ENCODE measurements at places on chromosomes 7 and 10.

DNA sequence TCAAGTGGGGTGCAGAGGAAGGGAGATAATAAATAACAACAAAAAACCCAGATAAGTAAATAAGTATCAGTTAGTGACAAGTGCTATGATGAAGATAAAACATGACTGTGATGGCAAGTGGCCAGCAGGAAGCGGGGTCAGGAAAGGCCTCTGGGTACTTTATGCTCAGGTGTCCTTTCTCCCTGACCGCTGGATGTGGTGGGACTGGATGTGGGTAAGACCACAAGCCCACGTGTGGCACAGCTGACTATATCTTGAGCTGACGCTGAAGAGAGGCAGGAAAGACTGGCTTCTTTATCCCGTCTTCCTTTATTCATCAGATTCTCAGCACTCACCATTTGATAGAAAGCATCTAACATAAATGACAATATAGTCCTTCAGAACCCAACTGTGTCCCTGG lies 87.8 kb downstream of the CREB5 start:
- DNase-seq, result no peak

DNA sequence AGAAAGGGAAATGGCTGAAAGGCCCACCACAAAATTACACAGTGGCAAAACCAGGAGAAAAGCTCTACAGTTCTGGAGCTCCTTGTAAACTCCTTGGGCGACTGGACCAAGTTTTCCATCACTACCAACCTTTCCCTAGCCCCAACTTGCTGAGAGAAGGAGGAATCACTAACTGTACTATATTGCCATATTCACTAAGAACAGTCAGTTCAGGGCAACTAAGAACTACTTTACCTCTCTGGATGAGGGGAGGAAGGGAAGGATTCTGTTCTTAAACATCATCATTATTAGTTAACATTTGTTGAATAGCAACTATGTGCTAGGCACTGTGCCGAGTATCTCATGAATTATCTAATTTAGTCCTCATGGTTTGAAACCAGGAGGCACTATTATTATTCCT lies 98.1 kb upstream of the SVIL start:
- DNase-seq, result no peak

GRCh38 chr10:67763499-67764011 lies 67.6 kb upstream of the CTNNA3 start:
- peak; percentile 92 for DNase-seq

- no peak for DNase-seq
Observed at GRCh38 chr7:87882151-87882937, 6.1 kb downstream of the DBF4 start.

DNA sequence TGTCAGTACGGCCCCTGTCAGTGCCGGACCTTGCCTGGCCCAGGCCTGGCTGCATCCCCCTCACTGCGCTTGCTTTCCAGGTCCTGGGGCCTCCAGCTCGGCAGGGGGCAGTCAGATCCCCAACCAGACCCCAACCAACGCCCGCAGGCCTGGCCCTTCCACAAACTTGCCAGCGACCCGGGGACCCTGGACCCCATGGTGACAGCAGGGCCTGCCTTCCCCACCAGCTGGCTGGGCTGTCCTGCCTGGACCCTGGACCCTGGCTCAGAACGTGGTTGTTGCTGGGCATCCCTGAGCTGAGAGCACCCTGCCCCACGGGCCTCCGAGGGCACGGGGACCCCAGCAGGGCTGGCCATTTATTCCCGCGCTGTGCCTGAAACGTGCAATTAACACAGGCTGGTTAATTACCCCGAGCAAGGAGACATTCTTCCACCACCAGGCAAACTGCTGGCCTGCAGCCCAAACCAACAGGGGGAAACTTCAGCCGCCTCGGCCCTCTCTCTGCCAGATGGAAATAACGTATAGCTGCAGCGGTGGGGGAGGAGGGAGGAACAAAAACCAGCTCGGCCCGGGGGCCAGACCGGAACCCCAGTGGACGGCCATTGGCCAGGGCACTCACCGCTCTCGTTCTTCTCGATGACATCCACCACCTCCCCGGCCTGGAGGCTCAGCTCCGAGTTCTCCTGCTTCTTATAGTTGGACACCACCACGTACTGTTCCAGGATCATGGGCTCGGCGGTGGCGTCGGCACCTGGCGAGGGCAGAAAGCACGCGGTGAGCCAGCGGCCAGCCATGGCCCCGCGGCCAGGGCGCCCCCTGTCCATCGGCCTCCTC lies 167.1 kb downstream of the NEURL1 start:
- peak; percentile 61 for DNase-seq

- DNase-seq, result no peak
Observed at GRCh38 chr10:132151951-132152505, 34.7 kb upstream of the DPYSL4 start.

DNA sequence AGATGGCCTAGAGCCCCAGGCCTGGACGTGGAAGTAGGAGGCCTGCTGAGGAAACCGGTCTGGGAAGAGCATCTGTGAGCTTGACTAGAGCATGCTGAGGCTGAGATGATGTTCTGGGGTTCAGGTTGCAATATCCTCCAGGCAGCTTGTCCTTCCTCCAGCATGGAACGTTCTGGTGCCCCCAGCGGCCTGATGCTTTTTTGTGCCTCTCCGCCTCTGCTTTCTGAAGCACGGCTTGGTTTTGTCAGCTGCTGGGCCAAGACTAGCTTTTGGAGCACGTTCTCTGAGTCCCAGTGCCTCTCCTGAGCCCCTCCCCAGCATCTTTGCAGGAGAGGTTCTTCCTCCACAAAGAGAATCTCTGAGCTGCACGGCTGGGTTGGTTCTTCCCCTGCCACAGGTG lies 682.0 kb upstream of the FOXK1 start:
- no peak for DNase-seq

GRCh38 chr7:2198206-2198605 lies 34.5 kb downstream of the MAD1L1 start:
- DNase-seq, result no peak

DNA sequence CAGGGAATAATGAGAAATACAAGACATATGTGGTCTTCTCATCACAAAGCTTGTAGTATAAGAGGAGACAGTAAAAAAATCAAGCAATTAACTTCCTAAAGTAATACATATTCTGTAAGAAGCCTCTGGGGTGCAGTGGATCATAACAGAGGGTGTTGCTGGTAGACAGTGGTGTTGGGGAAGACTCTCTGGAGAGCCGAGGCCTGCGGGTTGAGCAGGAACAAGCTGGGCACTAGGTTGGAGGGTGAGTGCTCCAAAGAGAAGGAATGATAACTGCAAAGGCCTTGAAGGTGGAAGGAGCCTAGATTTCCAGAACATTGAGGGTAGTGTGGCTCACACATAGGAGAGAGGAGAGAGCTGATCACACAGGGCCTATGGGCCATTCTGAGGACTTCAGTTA lies 1.5 kb downstream of the GIMAP4 start:
- DNase-seq, result no peak

DNA sequence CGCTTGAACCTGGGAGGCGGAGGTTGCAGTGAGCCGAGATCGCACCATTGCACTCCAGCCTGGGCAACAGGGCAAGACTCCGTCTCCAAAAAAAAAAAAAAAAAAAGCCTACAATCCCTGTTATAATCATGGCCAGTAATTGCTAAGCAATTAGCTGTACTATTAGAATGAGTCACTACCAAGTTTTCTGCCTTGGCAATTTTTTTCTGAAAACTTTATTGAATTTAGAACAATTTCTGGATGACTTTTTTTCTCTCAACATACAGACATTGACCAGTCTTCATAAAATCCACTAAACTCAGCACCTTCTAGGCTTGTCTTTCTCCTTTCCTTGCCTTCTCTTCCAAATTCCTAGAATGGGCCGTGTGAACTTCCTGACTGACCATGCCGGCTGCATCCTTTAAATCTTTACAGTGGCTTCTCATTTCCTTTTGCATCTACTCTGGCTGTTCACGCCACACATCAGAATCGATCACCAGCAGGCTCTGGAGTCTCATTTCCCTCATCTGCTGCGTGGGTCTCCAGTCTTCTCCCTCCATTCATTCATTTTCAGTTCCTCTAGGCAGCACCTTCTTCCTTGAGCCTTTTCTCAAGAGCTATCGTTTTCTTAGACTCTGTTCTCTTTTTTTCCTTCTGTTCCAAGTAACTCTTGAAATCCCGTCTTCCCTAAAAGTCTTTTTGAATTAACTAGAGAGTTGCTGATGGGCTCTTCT lies 107.9 kb downstream of the KAT6B start:
- no peak for DNase-seq

DNA sequence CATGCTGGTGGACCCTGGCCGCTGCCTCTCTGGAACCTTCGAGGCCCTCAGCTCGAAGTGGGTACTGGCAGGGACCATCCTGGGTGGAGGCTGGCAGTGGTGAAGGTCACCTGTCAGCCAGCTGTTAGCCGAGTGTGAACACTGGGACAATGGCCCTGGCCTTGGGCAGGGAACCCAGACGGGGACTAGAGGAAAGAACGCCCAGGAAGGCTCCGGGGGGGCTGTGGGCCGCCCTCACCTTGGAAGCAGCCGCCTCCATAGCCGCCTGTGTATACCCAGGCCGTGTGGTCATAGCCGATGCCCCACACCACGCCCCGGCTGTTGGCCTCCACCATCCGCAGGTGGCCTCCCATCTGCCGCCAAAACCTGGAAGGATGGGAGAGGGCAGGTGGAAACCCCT lies 17.6 kb downstream of the BHLHA15 start:
- DNase-seq, result no peak

DNA sequence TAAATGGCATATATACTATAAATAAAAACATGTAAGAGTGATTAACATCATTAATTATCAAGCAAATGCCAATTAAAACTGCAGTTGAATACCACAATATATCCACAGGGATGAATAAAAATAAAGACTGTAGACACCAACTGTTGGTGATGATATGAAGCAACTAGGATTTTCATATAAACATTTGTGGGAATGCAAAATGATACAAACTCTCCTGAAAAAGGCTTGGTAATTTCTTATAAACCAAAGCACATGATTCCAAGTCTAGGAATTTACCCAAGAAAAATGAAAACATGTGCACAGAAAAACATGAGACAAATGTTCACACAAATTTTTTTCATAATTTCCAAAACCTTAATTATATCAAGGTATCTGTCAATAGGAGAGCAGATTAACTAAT lies 448.1 kb downstream of the ETV1 start:
- no peak for DNase-seq

DNA sequence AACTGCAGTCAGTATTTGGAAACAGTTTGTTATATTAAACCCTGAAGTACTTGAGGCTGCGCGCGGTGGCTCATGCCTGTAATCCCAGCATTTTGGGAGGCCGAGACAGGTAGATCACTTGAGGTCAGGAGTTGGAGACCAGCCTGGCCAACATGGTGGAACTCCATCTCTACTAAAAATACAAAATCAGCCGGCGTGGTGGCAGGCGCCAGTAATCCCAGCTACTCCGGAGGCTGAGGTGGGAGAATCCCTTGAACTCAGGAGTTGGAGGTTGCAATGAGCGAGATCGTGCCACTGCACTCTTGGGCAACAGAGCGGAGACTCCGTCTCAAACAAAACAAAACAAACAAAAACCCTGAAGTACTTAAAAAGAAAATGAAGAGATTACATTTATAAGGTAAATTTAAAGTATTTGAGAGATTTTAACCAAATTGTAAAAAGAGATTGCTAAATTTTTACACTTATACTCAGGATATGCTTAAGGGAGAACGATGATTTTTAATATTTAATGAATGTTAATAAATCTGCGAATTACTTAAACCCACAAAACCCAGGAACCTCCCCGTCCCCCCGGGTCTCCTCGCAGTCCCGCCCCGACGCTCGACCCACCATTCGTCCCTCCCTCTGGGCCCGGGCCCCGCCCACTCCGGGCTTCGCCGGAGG lies 425 bp upstream of the MTG1 start:
- DNase-seq, result no peak

- DNase-seq, result no peak
Observed at GRCh38 chr10:91552274-91553095, 80.4 kb downstream of the PPP1R3C start.

DNA sequence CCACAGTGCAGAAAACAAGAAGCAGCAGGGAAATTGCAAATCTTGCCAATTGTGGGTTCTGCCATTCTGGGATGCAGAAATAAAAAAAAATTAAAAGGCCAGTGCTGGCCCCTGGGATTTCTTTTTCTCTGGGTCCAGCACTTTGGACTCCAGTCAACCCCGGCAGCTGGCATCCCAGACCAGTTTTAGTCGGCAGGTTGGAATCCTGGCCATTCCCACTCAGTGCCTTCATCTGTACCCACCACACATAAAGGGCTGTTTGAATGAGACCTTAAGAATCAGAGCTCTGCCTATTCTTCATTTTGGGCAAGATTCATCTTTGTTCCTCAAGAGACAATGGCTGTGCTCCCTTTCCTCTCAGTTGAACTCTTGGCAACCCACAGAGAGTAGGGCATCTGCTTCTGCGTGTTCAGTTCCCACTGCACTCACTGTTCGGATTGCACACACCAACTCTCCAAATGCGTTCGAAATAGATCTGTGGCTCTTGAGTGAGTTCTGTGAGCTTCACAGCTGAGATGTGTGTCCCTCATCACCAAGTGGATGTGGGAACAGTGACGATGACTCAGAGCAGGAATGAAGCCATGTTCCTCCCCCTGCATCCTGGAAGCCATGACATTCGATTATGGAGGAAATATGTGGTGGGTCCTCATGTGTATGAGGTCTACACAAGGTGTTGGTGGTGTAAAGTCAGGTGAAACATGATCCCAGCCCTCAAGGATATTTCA lies 63.0 kb upstream of the EGFR start:
- DNase-seq, result no peak

All from retina (tissue), 1 donor.